Activated CD4-positive, alpha-beta T cell treated with anti-CD3 and anti-CD28 coated beads, Interleukin-2, amount 50 U/mL, for 16 hours (primary cell): ENCODE measurements at places on chromosomes 1 and 21.

GRCh38 chr1:203360547-203361185 lies 9.7 kb upstream of the FMOD start:
- DNase-seq: no peak

DNA sequence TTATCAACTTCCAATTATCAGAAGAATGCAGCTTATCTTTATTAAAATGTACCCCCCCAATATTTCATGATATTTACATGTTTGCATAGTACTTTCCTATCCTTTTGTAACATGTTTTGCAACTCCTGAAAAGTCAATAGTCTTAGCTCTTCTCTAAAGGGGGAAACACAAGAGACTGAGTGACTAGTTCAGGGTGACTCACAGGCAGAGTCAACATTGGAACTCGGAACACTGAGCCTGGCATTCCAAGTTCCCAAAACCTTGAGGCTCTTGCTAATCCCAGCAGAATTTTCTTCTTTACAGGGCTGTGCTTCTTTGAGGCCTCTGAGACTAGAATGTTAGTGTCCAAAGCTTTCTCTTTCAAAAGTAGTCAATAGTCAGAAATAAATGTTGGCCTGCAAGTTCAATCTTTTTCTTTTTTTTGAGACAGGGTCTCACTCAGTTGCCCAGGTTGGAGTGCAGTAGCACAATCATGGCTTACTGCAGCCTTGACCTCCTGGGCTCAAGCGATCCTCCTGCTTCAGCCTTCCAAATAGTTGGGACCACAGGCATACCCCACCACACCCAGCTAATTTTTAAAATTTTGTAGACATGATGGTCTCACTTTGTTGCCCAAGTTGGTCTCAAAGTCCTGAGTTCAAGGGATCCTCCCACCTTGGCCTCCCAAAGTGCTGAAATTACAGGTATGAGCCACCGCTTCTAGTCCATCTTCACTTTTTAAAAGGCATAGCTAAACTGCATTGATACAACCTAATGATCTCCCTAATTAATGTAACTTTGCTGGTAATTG lies 37.5 kb downstream of the ZNF281 start:
- DNase-seq: no peak

DNA sequence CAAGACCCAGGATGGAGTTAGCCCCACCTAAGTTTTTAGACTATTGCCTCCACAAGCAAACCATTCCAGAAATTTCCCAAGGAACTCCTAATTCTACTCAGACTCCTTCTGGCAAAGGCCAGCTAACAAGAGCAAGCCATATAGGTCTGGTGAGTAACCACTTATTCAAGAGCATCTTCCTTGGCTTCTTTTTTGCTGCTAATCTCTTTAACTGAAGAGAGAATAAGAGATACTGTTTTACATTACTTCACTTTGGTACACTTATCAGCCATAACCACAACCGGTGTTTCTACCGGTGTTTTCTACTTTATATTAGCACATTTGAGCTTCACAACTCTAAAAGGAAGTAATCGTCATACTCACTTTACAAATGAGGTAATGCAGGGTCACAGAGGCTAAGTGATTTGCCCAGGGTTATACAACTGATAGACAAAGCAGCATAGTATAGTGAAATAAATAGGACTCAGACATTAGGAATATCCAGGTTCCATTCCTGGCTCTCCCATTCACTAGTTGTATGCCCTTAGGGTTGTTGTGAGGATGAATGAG lies 1.7 kb upstream of the EPS15 start:
- no peak for DNase-seq

- DNase-seq: no peak
Observed at GRCh38 chr1:245036102-245036501, 118.7 kb upstream of the KIF26B start.

DNA sequence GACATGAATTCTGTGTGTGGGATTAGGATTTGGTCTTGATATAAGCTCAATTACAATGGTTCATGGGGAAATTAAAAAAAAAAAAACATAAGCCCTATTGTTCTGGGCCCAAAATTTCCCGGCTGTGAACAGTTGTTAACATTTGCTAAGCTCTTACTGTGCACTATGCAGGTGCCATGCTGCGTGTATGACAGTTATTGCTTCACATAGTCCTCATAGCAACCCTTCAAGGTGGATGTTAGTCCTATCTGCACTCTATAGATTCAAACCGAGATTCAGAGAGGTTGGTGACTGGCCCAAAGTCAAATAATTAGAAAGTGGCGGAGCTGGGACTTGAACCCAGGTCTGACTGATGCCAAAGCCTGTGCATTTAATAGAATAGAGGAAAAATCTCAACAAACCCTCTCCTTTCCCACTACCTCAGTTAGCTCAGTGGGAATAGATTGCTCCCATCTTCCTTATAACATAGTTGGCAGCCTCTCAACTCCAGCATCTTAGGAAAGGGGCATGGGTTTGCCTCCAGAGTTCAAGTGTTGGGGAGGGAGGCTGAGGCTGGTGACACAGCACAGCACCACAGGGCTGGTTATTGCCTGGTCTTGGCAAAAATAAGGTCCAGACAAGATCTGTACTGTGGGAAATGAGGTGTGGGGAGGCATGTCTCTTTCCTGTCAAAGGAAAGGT lies 55.0 kb upstream of the GCLM start:
- no peak for DNase-seq

GRCh38 chr1:14340002-14340785 lies 258.3 kb upstream of the KAZN start:
- DNase-seq: no peak
